Left kidney (tissue), 8 donors: ENCODE measurements at places on chromosomes 11 and 22.

- DNase-seq, result no peak
Measured at GRCh38 chr22:30569674-30570202, 4.7 kb downstream of the GAL3ST1 start.

- DNase-seq, result no peak
Measured at GRCh38 chr22:16866167-16866566, 41.0 kb upstream of the XKR3 start.

DNA sequence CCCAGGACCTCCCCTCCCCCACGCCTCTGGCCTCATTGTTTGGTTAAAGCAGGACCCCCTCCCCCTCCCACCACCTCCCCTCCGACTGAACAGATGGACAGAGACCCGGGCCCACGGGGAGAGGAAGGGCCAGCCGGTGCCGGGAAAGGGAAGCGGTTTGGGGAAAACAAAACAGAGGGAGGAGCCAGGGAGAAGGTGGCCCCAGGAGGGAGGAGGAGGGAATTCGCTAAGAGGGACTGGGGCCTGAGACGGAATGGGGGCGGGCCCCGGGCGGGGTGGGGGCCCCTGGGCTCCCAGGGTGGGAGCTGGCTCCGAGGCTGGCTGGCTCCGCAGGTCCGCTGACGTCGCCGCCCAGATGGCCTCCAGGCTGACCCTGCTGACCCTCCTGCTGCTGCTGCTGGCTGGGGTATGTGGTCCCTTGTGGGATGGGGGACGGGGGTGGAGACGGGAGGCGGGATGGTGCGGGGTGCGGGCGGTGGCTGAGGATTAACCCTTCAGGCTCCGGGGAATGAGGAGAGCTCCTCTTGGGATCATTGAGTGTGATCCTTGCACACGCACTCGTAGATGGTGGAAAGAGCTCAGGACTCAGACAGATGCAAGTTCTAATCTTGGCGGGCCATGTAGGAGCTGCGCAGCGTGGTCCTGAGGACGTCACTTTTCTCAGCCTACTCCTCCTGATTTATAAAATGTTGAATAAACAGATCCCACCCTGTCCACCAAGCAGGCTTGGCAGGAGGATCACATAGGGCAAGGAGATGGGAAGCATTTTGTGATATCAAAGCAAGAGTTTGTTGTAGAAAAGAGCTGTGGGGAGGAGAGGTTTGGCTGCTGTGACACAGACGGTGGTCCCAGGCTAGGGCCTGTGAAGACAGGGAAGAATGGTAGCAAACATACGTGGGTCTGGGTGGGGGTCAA is 688 bp downstream of the SERPING1 start:
- DNase-seq, result peak; percentile 86

DNA sequence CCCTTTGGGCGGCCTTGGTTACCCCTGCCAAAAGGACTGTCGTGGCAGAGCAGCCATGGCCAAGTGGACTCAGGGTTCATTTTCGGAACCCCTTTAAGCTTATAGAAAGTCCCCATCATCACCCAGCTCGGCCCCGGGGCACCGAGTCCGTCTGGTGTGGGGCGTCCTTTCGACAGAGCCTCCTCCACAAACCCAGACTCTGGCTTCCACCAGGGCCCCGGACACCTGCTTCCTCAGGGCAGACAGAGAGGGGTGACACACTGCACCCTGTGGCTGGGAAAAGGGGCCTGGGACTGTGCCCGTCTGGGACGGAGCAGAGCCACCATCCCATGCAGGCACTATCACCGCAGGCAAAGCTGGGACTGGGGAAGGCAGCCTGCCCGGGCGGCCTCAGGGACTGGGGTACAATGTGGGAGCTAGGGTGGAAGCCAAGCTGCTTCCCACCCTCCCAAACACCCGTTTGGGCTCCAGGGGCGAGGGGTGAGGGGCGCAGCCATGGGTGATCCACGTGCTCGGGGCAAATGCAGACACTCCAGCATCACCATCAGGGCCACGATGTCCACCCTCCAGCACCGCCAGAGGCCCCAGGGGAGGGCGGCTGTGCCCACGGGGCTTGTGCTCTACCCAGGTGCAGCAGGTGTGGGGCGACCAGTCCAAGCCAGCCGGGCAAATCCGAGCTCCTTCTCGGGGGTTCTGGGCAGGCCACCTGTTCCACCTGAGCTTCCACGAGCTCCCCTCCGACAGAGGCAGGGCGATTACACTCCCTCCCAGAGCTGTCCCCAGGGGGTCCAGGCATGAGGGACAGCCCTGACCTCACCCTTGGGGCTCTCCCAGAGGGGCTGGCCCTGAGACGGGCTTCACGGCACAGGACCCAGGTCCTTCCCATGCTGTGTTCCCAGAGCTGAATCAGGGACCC is 11.7 kb upstream of the MRPL23 start:
- no peak for DNase-seq

DNA sequence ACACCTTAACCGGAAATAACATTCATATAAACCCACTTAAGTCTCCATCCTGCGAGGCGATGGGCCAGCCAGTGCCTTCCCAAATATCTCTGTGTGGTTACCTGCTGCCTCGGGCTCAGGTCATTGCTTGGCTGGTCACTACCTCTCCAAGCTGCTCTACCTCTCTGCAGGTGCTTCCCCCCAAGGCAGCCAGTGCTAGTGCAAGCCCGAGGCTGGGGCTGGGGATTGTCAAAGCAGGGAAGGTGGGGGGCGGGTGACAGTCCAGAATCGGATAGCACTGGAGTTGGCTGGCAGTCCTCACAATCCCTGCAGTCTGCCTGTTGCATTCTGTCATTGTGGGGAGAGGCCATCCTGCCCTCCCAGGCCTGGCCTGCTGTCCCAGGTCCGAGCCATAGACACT is 11.1 kb downstream of the MCHR1 start:
- no peak for DNase-seq

- DNase-seq, result no peak
Measured at GRCh38 chr22:43862074-43862881, at the start of gene SULT4A1. Gene SULT4A1, minus strand, starts transcription at chr22:43862513. Its CDS starts 131 bp downstream, at chr22:43862382.

DNA sequence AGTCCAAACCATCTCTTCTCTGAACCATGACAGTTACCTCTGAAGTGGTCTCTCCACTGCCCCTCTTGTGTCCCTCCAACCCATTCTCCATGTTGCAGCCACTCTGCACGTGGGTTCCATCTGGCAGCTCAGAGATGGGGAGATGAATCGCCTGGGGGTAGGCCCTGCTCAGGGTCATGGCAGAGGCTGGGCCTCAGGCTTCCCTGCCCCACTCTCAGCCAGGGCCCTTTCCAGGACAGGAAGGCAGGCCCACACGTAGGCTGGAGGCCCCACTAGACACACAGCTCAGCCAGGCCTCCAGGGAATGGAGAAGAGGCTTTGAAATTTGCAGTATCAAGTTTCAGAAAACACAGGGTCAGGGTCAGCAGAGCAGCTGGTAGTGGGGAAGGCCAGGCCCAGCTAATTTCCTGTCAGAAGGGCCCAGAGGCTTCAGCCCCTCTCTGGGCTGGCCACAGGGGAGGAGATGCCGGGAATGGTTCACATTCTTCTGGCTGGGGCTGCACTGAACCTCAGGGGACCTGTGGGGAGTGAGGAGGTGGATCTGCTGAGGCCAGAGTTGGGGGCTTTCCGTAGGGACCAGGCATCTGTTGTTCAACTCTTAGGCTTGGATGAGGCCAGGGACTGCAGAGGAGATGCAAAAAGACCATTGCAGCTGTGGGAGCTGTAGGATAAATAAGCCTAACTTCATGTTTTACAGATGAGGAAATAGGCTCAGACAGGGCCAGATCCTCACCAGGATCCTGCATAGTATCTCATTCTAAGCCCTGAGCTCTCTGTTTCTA is 101.6 kb downstream of the SWAP70 start:
- DNase-seq, result peak; percentile 72

GRCh38 chr11:93741882-93742226 is 382 bp downstream of the C11orf54 start:
- DNase-seq, result no peak

GRCh38 chr22:39710380-39711150 is 140.0 kb downstream of the CACNA1I start:
- no peak for DNase-seq

DNA sequence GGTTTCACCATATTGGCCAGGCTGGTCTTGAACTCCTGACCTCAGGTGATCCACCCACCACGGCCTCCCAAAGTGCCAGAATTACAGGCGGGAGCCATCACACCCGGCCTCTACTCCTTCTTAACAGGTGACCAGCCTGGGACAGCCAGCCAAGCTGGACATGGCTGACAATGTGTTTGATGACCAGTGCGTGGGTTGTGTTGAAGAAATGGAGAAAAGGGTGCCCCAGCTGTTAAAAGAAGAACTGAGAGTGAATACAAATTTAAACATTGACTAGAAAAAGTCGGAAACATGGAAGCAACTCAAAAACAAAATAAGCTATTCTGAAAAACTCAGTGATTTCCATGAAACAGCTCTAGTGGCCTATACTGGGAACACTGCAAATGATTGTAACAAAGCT is 86.5 kb upstream of the CLPB start:
- no peak for DNase-seq

- no peak for DNase-seq
Measured at GRCh38 chr22:24444251-24444650, 16.9 kb downstream of the ADORA2A start.

DNA sequence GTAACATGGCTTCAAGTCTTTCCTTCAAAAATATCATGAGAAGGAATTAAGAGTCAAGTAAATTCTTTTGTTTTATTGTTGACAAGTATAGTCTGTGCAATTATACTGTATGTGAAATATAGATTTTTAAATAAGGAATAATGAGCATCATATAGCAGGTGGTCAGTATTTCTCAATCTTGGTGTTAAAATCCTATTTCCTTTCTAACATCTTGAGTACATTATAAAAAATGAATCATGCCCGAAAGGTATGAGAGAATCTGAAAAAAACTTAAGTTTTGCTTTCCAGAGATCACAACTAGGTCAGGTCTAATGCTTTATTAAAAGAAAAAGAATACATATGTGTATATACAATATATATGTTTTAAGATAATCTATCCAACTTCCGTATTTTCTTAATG is 53.1 kb downstream of the KIF18A start:
- no peak for DNase-seq

DNA sequence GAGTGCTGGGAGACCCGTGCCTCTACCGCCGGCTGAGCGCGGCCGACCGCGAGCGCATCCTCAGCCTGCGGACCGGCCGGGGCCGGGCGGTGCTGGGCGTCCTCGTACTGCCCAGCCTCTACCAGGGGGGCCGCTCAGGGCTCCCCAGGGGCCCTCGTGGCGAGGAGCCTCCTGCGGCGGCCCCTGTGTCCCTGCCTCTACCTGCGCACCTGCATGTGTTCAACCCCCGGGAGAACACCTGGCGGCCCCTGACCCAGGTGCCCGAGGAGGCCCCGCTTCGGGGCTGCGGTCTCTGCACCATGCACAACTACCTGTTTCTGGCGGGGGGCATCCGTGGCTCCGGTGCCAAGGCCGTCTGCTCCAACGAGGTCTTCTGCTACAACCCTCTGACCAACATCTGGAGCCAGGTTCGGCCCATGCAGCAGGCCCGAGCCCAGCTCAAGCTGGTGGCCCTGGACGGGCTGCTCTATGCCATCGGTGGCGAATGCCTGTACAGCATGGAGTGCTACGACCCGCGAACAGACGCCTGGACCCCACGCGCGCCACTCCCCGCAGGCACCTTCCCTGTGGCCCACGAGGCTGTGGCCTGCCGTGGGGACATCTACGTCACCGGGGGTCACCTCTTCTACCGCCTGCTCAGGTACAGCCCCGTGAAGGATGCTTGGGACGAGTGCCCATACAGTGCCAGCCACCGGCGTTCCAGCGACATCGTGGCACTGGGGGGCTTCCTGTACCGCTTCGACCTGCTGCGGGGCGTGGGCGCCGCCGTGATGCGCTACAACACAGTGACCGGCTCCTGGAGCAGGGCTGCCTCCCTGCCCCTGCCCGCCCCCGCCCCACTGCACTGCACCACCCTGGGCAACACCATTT is 3.5 kb downstream of the KLHDC7B start:
- DNase-seq, result no peak

DNA sequence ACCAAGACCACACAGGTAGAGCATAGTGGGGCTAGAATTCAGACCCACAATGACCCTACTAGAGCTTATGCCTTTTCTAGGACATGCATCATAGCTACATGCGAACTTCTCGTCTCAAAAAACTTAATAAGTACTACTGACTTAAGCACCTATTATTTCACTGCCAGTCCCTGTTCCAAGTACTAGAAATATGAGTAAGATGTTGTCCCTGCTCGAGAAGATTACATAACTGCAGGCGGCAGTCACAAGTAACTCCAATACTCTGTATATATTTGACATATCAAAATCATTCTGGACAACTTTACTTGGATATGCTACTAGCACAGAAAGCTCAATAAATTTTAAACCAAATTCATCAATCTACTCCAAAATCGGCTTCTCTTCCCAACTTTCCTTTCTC is 235.0 kb downstream of the TTC28 start:
- DNase-seq, result no peak

GRCh38 chr11:31817621-31818424 is 6.7 kb upstream of the PAX6 start:
- DNase-seq, result no peak

DNA sequence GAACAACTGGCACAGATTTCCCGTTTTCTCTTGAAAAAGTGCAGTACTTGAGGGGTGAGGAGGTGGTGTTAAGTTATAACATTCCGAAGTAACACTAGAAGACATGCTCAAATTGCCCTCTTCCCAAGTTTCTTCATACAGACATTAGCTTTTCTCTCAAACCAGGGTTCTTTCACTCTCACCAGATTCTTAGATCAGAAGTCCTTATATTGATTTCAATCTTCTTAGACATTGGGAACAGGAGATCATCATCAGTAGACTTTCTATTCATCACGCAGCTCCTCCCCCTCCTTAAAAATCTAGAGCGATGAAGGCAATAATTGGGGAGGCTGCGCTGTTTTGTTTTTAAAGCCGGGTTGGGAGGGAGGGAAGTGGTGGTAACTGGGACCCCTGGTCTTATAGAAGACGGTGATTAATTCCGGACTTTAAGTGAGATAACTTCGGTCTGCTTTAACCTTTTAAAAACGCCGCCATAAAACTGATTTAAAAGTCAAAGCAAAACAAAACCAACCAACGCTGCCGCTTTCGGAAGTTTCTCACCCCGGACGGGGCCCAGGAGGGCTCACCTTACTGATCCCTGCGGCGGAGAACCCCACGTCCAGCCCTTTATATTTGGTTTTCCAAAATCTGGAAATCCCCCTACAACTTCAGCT is 665 bp downstream of the USP28 start:
- peak; percentile 47 for DNase-seq

GRCh38 chr22:30481711-30482110 is 9.9 kb upstream of the SEC14L3 start:
- DNase-seq, result no peak

- no peak for DNase-seq
Measured at GRCh38 chr22:45597460-45598192, 74.0 kb upstream of the ATXN10 start.

GRCh38 chr11:70796648-70797227 is 398.4 kb downstream of the CTTN start:
- no peak for DNase-seq
